ENCODE measurements at places on chromosomes 3 and 15.

GRCh38 chr3:133643611-133644010 is 18.1 kb downstream of the TOPBP1 start:
- H3K4me3 ChIP-seq, result no peak overlapping the region
- no peak for DNase-seq
- H3K27me3 ChIP-seq, result no peaks in the 10 kb centered on the region
- no peak overlapping the region for H3K27ac ChIP-seq
- H3K4me1 ChIP-seq, result peaks cover 2% of the 10 kb centered on the region

GRCh38 chr15:52263563-52264282 is 31.9 kb downstream of the MYO5C start:
- H3K27me3 ChIP-seq, result peaks cover 12% of the 10 kb centered on the region

GRCh38 chr3:33125840-33126239 is 12.0 kb downstream of the CRTAP start:
- H3K36me3 ChIP-seq, result peaks cover 6% of the 10 kb centered on the region
- no peak overlapping the region for H3K27ac ChIP-seq
- no peak for DNase-seq
- no peaks in the 10 kb centered on the region for H3K4me1 ChIP-seq
- H3K27me3 ChIP-seq, result no peaks in the 10 kb centered on the region

GRCh38 chr3:100756441-100756840 is 47.1 kb downstream of the TFG start:
- H3K27ac ChIP-seq, result no peak overlapping the region
- H3K36me3 ChIP-seq, result peaks cover under 1% of the 10 kb centered on the region
- no peak overlapping the region for H3K4me3 ChIP-seq
- H3K27me3 ChIP-seq, result no peaks in the 10 kb centered on the region
- no peaks in the 10 kb centered on the region for H3K4me1 ChIP-seq

GRCh38 chr15:39125904-39126303 is 455.0 kb upstream of the THBS1 start:
- no peaks in the 10 kb centered on the region for H3K36me3 ChIP-seq
- peak; percentile 58 for DNase-seq
- H3K4me3 ChIP-seq, result no peak overlapping the region
- H3K4me1 ChIP-seq, result peaks cover 46% of the 10 kb centered on the region
- no peak overlapping the region for H3K27ac ChIP-seq
- no peaks in the 10 kb centered on the region for H3K27me3 ChIP-seq

DNA sequence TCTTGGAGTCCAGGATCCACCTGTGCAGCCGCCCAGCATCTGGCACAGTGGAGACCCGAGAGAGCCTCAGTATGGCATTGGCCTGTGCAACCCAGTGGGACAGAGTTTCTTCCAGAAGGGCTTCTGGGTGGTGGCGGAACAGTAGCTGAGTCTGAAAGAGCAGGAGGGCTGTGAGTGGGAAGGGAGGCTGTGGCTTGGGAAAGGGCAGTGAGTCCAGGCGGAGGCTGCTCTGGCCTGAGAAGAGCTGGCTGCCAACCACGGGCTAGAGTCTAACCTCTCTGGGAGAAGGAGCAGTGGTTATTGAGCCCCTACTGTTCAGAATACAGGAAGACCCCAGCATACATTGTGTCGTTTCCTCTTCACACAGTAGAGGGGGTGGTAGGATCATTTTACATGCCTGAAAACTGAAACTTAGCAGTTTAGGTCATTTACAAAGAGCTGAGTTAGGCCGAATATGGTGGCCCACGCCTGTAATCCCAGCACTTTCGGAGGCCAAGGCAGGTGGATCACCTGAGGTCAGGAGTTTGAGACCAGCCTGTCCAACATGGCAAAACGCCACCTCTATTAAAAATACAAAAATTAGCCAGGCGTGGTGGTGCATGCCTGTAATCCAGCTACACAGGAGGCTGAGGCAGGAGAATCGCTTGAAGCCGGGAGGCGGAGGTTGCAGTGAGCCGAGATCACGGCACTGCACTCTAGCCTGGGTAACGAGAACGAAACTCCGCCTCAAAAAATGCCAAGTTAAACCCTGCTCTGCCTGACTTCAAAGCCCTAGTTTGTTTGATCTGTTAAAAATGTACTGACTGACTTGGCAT is 3.2 kb downstream of the AEN start:
- H3K4me3 ChIP-seq, result no peak overlapping the region
- peaks cover 24% of the 10 kb centered on the region for H3K36me3 ChIP-seq
- peak; percentile 75 for DNase-seq
- peak overlapping the region; percentile 97 for H3K27ac ChIP-seq
- H3K4me1 ChIP-seq, result peaks cover 17% of the 10 kb centered on the region
